WTC11 (cell line): ENCODE measurements at places on chromosomes 1 and 21.

GRCh38 chr21:33948096-33948950 is 32.7 kb upstream of the ATP5PO start:
- DNase-seq = peak; percentile 75

DNA sequence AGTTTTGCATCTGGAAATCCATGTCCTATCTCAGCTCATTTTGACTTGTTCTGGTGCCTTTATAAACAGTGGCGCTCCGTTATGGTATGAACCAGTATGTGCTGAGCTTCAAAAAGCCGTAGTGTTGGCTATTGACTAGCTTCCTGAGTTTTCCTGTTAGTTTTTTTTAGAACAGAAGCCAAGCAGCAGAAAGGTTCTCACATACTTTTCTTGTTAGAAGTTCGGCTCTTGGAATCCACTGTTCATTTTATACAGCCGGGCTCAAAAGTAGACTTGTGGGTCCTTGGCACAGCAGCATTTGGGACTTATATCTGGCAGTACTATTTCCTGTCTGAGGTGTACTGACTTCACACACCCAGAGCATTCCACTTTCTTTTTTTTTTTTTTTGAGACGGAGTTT is 63.8 kb downstream of the TBCE start:
- no peak for DNase-seq

DNA sequence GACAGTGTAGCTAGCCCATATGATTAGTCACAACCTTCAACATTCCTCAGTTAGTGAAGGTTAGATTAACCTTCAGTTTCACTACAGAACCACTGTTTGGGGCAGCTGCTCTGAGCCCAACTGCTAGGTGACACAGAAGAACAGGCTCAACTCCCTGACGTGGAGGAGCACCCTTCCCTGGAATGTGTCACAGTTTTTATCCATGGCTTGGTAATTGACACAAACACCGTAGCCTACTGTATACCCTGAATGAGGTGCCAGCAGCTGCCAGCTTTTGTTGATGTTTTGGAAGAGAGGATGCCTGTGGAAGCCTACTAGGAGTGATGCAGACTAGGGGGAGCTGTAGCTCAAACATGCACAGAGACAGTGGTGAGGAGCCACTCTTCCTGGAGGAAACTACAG is 56.6 kb upstream of the CR2 start:
- DNase-seq = no peak

GRCh38 chr1:115412286-115412685 is 74.2 kb upstream of the NGF start:
- no peak for DNase-seq

DNA sequence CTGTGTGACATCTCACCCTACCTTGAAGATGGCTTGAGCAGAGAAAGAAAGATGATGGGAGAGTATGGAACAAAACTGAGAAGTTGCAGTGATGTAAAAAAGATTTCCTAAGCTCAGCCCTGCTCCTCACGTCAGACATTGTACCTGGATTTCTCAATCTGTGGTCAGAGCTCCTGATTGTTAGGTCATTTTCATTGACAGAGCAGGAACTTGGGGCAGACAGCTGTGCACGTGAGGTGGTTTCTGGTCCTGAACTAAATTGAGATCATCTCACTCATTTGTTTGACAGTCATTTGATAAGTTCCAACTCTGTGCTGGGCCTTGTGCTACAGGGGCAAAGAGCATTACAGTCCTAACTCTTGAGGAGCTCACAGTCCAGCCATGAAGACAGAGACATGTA is 10.2 kb downstream of the TRAF3IP3 start:
- no peak for DNase-seq

- DNase-seq = peak; percentile 67
Measured at GRCh38 chr1:12166834-12167492, at the start of gene TNFRSF1B. Gene TNFRSF1B, plus strand, starts transcription at chr1:12166991. Its CDS starts 101 bp downstream, at chr1:12167092.
